ENCODE measurements at places on chromosomes 5 and 9.

GRCh38 chr9:134186471-134187109, 22.2 kb upstream of the RNU6ATAC start:
- DNase-seq: no peak

DNA sequence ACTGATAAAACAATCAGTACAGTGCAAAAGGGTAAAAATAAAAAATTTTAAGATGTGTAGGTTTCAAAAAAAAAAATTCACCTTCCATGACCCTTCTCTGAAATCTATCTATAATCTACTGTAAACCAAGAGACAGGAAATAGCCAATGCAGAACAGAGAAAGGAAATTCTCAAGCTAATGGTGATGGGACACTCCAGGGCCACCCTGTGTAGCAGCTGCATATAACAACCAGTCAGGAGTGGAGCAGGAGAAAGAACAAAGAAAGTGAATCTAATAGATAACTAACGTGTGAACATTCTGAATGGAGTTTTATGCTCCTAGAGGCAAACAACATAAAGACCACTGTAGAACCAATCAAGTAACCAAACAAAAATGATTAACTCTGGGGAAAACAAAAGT, 16.6 kb downstream of the SPTLC1 start:
- DNase-seq: no peak

GRCh38 chr9:93663877-93664548, 87.6 kb downstream of the PHF2 start:
- DNase-seq: peak; percentile 11

GRCh38 chr5:150364004-150364403, 6.5 kb downstream of the TCOF1 start:
- no peak for DNase-seq

- DNase-seq: no peak
Observed at GRCh38 chr5:172370648-172371545, 83.4 kb downstream of the SH3PXD2B start.

DNA sequence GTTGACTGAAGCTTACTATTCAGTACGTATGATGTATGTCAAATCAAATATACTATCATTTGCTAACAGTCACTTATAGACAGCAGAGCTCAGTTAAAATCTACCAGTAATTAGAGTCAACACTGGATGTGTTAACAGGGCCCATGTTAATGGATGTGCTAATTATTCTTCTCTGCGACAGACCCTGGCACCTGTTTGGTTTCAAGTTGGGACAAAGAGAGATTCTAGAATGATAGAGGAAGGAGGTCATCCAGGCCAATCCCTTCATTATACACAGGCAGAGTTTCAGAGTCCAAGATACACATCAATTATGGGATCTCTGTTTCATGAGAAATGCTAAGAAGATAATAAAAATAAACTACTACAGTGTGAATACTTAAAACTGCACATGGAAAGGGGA, 615.0 kb downstream of the ZNF608 start:
- DNase-seq: no peak

GRCh38 chr5:6378766-6379103, 388 bp upstream of the MED10 start:
- DNase-seq: no peak

- DNase-seq: no peak
Observed at GRCh38 chr5:174409971-174410370, 314.4 kb upstream of the MSX2 start.

DNA sequence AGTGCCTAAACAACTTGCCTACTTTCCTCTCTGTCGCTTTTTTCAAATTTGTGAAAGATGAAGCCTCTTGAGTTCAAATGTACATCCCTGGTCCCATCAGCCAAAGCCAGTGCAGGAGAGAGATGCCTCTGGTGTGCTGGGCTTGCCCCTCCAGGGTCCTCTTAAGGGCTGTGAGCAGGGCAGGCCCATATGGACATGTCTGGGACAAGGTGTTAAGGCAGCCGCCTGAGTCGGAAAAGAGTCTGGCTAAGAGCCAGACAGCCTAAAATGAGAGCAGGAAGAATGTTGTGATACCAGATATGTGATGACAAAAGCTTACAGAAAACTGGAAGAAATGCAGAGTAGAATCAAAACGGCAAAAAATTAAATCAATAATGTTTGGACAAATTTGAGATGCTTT, 72.5 kb downstream of the APTX start:
- DNase-seq: no peak

GRCh38 chr5:171571663-171572062, 152.2 kb downstream of the FGF18 start:
- no peak for DNase-seq

- no peak for DNase-seq
Observed at GRCh38 chr9:114373960-114374730, 13.6 kb downstream of the AKNA start.

GRCh38 chr5:73899916-73900315, 273.9 kb downstream of the ARHGEF28 start:
- DNase-seq: no peak

- no peak for DNase-seq
Observed at GRCh38 chr5:151141535-151141934, 16.0 kb downstream of the ANXA6 start.

DNA sequence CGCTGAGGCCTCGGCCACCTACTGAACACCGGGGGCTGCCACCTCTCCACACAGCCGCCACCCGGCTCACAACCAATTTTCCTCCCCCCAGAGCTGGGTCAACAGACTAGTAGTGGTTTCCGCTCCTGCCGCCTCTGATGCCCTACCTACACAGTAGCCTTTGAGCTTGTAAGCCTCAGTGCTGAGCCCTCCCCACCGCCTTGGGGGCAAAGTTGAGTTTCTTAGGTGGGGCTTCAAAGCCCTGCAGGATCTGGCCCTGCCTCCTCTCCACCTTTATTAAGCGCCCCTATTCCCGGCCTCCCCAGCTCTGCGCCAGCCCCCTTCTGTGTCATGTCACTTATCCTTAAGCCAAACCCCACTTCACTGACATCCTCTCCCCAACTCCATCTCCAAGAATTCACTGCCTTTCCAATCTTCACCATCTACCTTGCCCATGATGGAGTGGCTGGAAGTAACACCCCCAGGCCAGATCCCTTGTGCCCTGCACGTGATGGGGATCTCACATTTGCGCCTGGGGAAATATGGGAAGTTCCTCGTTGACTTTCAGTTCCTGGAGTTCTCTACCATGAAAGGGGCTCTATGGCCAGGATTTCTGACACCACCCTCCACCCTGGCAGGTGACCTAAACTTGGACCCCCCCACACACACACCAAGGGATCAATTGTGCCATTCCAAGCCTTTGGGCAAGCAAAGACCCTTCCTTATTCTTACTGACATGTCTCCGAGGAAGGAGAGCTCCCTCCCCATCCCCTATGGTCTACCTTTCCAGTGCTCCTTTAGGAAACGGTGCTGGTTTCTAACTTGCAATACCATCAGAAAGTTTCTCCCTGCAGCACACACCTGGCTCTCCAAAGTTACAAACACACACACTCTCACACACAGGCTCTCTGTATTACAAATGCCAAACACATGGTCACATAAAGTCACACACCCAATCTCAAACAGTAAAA, 2.7 kb upstream of the CNTFR start:
- DNase-seq: no peak

DNA sequence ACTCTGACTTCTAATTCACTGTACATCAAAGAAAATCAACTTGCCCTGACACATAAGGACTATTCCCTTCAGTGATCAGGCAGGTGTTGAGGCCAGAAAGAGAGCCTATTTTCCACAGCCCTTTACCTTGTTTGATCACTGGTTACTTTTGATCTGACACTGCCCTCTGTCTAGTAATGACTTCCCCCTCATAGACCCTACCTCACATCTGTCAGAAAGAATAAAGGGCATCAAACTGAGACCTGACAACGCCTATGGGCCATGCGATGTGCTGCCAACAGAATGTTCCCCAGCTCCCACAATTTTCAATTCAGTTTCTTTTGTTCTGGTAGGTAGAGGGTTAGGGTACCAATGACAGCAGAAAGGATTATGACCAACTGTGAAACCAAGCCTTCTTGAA, 47.7 kb downstream of the FBXL17 start:
- DNase-seq: no peak

DNA sequence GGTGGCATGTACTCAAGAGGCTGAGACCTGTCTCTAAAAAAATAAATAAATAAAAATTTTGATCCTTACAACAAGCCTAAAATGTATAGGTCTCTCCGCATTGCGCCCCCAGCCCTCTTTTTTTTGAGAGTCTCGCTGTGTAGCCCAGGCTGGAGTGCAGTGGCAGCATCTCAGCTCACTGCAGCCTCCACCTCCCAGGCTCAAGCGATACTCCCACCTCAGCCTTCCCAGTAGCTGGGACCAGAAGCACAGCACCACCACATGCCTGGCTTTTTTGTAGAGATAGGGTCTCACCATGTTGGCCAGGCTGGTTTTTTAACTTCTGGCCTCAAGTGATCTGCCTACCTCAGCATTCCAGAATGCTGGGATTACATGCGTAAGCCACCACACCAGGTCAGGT, 2.2 kb upstream of the GARIN3 start:
- no peak for DNase-seq

GRCh38 chr5:101160002-101160401, 256.9 kb upstream of the ST8SIA4 start:
- no peak for DNase-seq

- no peak for DNase-seq
Observed at GRCh38 chr5:115843444-115844130, 1.9 kb downstream of the AP3S1 start.

- DNase-seq: peak; percentile 57
Observed at GRCh38 chr5:133423618-133424282, 188.6 kb downstream of the FSTL4 start.

GRCh38 chr9:97703437-97704344, 6.6 kb upstream of the XPA start:
- DNase-seq: no peak

DNA sequence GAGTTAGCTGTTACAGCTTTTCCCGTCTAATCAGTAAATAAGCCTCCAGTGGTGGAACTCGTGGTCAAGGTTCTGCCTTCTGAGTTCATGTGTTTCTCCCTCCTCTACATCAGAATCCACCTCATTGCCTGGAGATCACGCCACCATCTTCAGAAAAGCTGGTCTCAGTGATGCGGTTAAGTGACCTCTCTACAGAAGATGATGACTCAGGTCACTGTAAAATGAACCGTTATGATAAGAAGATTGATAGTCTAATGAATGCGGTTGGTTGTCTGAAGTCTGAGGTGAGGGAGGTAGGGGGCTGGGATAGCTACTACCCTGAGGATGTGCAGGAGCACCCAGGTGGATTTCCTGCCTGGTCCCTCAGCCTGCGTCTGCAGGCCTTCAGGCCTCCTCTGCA, 13.3 kb downstream of the ODF2 start:
- no peak for DNase-seq

GRCh38 chr5:128665747-128666355, 127.8 kb upstream of the FBN2 start:
- DNase-seq: no peak

- DNase-seq: no peak
Observed at GRCh38 chr9:93523518-93524144, 52.8 kb upstream of the PHF2 start.

- DNase-seq: no peak
Observed at GRCh38 chr5:157820593-157821252, 38.2 kb downstream of the CLINT1 start.

DNA sequence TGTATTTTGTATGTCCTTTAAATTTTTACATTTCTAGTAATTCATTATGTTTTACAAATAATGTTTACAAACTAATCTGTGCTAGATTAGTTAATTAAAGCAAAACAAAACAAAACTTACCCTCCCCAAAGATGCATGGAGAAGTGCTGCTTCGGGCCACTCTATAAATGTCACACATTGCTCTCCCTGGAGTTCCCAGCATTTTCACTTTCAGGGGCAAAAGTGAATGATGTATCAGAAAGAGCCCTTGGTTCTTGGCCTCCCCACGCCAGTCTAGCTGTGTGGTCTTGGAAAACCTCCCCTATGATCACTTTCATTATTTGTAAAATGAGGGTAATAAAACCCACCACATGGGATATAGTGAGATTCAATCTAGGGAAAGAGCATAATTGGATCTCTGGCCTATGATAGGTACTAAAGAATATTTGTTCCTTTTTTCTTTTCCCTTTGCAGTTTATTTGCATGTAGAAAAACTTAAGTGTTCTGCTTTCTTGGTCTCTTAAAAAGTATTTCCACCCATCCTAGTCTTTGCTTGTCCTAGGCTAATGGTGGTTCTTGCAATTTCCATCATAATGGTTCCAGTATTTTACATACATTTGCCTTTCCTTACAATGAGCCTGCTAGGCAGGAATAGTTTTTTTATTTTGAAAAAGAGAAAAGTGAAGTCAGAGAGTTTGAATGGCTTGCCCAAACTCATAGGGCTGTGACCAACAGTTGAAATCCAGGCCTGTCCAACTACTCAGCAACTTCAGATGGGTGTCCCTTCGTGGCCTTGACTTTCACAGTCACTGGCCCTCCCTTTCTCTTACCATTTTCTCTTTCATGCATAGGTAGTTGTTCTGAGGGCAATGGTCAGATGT, 184.5 kb upstream of the KLF4 start:
- DNase-seq: no peak

DNA sequence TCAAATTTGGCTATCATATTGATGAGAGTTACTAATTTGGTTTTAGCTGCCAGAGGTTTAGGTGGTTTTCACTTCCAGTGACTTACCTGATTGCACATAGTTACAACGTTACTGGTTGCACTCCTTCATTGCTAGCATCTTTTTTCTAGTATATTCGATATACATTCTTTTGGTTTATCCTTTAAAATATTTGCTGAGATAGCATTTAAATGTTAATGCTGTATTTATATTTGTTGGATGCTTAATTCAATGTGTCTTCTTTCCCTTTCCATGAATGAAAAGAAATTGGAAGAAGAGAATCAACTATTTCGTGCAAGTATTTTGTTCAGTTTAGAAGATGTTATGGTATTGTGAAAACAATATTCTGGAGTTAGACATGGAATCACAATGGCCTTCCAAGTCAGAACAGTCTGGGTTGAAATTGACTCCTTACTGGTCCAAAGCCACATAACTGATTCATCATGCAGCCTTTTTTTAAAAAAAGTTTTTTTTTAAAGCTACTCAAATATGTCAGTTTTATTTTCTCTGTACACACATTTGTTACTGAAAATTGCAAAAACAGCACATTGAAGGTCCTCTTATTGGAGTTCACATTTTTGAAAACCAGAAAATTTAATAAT, 2.2 kb downstream of the SPIN1 start:
- no peak for DNase-seq

DNA sequence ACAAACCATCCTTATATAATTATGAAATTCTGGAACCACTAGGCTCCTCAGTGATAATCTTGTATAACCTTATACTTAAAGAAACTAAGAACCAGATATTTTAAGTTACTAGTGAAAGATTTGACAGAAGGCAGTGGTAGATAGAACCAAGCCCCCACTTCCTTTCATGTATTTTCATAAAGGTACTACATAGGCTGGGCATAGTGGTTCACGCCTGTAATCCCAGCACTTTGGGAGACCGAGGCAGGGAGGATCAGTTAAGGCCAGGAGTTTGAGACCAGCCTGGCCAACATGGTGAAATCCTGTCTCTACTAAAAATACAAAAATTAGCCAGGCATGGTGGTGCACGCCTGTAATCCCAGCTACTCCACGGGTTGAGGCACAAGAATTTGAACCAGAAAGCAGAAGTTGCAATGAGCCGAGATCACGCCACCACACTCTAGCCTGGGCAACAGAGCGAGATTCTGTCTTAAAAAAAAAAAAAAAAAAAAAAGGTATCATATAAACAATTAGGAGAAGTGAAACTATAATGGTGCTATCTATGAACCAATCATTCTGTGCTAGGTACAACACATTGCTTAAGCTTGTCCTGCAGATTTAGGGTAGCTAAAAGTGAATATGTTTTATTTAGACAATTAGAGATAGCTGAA, 27.9 kb upstream of the DTWD2 start:
- DNase-seq: no peak

GRCh38 chr5:42235837-42236236, 187.4 kb upstream of the GHR start:
- no peak for DNase-seq

GRCh38 chr5:143514616-143515335, 111.3 kb upstream of the NR3C1 start:
- DNase-seq: no peak
